ENCODE measurements at places on chromosomes 4 and X. TPM values are rescaled to one million over a fixed set of nuclear protein-coding genes. Genes with fewer than 3 reads are reported as not detected.

GRCh38 chrX:27008486-27008885 is 454.7 kb downstream of the PPP4R3C start:
- no peak for DNase-seq
- H3K4me3 ChIP-seq = no peak overlapping the region
- H3K4me1 ChIP-seq = no peaks in the 10 kb centered on the region
- H3K27me3 ChIP-seq = no peaks in the 10 kb centered on the region

DNA sequence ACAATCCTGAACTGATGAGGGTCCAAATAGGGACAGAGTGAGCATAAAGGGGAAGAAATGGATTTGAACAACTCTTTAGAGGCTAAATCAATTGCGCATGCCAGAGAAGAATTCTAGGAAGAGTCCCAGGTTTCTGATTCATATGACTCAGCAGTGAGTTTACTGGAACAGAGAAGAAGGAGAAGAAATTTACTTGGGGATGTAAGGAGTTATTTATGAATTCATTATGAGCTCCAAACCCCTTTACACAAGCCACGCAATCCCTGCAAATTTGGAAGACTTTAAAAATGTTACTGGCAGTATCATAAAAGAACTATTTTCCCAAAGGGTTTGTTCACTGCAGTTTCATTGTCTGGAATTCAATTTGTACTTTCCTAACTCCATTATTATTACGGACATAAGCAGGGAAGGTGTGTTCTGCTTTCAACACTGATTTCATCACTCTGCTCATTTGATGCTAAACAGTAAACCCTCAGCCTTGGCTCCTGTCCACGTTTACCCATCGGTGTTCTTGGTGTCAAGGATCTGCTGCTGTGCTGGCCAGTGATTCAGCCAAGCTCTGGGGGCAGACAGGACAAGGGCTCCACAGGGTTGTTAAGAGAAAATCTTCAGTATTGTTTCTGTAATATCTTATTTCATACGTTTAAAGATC is 273.7 kb downstream of the HNRNPD start:
- DNase-seq = no peak
- H3K4me1 ChIP-seq = no peaks in the 10 kb centered on the region
- no peak overlapping the region for H3K4me3 ChIP-seq
- H3K27me3 ChIP-seq = no peaks in the 10 kb centered on the region
- H3K27ac ChIP-seq = no peak overlapping the region

DNA sequence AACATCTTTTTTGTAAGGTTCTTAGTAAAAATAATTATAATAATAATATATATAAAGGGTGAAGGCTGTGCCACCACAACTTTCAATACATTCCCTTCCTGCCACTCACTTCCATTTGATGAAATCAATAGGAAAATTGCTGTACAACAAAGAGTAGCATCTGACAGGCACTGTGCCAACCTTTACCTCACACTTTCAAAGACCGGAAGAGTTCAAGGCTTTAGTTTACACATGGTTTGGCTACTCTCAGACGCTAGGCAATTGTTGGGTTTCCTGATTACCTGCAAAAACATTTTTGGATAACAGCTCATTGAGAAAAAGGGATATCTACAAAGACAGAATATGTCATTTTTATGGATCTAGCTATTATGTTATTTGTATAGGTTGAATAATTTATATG is 5.5 kb upstream of the ING2 start:
- H3K36me3 ChIP-seq = no peaks in the 10 kb centered on the region
- H3K27me3 ChIP-seq = no peaks in the 10 kb centered on the region
- DNase-seq = no peak
- no peak overlapping the region for H3K4me3 ChIP-seq
- H3K4me1 ChIP-seq = no peaks in the 10 kb centered on the region

Gene BEX4
- polyA plus RNA-seq = 92.5 TPM

DNA sequence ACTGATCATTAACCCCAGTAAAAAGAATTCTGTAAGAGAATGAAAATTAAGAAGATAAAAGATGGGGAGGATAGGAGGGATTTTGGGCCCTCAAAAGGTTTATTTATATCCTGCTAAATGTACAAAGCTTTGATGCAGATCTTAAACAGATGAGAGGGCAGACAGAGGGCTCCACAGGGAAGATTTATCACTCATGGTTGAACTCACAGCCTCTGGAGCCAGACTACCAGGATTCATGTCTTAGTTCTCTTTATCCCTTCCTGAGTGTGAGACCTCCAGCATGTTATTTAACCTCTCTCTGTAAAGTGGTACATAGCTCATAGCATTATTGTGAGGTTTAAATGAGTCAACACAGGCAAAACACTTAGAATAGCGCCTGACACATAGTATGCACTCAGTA is 74.4 kb downstream of the SOWAHB start:
- no peaks in the 10 kb centered on the region for H3K4me1 ChIP-seq
- H3K36me3 ChIP-seq = no peaks in the 10 kb centered on the region
- H3K27me3 ChIP-seq = no peaks in the 10 kb centered on the region
- H3K27ac ChIP-seq = no peak overlapping the region

Gene CRMP1
- polyA plus RNA-seq = 68.0 TPM

DNA sequence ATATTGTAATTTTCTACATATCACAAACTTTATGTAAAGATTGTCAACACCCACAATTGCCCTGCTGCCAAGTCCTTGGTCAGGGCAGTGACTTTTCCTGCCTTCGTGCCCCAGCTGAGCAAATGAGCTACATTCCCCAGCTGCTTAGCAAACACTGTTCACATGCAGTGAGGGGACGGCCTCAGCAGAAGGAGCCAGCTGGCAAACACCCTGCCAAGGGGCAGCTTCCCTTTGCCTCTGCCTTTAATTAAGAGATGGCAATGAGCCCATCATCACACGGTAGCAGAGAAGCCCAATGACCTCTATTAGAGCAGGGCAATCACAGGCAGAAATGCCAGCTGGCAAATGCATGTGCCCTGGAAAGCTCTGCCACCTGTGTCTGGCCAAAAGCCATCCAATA is 253.4 kb downstream of the EPHA5 start:
- H3K36me3 ChIP-seq = no peaks in the 10 kb centered on the region
- no peaks in the 10 kb centered on the region for H3K4me1 ChIP-seq
- no peak overlapping the region for H3K27ac ChIP-seq
- DNase-seq = no peak

GRCh38 chr4:104593019-104593418 is 98.3 kb upstream of the CXXC4 start:
- H3K27me3 ChIP-seq = no peaks in the 10 kb centered on the region
- H3K4me3 ChIP-seq = no peak overlapping the region
- DNase-seq = no peak
- peaks cover 5% of the 10 kb centered on the region for H3K4me1 ChIP-seq

DNA sequence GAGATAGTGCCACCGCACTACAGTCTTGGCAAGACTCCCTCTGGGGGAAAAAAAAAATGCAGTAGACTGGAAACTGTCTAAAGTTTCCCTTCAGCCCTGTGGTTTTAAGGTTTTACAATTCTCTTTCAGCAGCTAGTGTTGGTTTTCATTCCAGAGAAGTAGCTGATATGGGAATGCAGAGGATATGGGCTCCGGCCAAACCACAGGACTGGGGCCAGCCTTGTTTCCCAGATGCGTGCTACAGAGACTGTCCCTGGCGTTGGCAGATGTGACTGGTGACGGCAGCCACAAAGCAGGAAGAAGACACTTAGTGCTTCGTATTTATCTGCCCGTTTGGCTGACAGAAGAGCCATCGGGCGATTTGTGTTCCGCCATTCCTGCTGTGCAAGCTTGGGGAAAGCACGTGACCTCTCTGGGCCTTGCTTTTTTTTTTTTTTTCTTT is 43.2 kb downstream of the ZBTB49 start:
- no peak overlapping the region for H3K27ac ChIP-seq
- no peaks in the 10 kb centered on the region for H3K27me3 ChIP-seq
- no peak for DNase-seq
- H3K4me3 ChIP-seq = no peak overlapping the region
- H3K4me1 ChIP-seq = no peaks in the 10 kb centered on the region

GRCh38 chrX:34893741-34894140 is 48.9 kb upstream of the FAM47B start:
- no peak overlapping the region for H3K27ac ChIP-seq
- no peaks in the 10 kb centered on the region for H3K36me3 ChIP-seq
- H3K4me3 ChIP-seq = no peak overlapping the region
- no peaks in the 10 kb centered on the region for H3K27me3 ChIP-seq
- no peaks in the 10 kb centered on the region for H3K4me1 ChIP-seq

- no peak overlapping the region for H3K4me3 ChIP-seq
- no peaks in the 10 kb centered on the region for H3K4me1 ChIP-seq
- H3K27ac ChIP-seq = no peak overlapping the region
- DNase-seq = no peak
- no peaks in the 10 kb centered on the region for H3K27me3 ChIP-seq
Measured at GRCh38 chr4:180407275-180407885, 1835.8 kb upstream of the TENM3 start.

- H3K27me3 ChIP-seq = no peaks in the 10 kb centered on the region
- H3K36me3 ChIP-seq = no peaks in the 10 kb centered on the region
- H3K27ac ChIP-seq = no peak overlapping the region
- no peaks in the 10 kb centered on the region for H3K4me1 ChIP-seq
Measured at GRCh38 chr4:188218392-188218791, 79.2 kb downstream of the TRIML1 start.

DNA sequence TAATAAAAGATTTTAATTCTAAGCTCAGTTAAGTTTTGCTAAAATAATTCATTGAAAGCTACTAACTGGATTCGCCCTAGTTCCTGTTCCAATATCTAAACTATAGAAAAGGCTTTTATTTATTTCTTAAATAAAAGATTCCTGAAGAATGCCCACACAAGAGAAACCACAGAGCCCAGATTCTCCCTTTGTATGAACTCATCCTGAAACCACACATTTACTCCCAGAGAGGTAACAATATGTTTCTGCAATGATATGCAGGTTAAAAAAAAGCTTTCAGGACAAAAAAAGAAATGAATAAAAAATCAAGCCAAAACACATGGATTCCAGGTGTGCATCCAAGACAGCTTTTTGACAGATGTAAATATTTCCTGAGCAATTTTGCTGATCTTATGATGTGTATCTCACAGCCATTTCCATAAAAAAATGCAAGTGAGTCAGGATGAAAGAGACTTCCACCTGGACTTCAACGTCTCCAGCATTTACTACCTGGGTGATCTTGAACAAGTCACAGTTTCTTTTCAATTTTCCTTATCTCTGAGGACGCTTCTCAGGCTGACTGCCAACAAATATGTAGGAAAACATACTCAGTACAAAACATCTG is 234.4 kb upstream of the FAT1 start:
- DNase-seq = no peak
- no peaks in the 10 kb centered on the region for H3K4me1 ChIP-seq
- H3K4me3 ChIP-seq = no peak overlapping the region

DNA sequence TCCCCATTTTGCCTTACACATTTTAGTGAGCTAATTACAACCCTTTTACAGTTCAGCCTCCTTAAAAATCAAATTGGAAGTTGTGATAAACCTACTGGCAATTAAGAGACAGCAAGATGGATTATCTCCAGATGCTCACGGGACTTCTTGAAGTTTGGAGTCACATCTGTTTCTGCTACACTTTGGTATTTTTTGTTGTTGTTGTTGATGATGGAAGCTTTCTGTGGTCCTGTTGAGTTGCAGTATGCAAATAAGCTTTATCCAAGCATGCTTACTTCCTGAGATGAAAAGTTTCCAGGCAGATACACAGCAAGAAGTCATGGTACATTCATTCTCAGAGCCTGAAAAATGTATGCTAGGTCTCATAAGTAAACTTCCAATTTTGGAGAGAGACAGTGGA is 670.0 kb upstream of the AMOT start:
- H3K36me3 ChIP-seq = no peaks in the 10 kb centered on the region
- no peak overlapping the region for H3K27ac ChIP-seq
- no peaks in the 10 kb centered on the region for H3K4me1 ChIP-seq
- H3K4me3 ChIP-seq = no peak overlapping the region

Gene DCAF4L1
- polyA plus RNA-seq = 0.33 TPM

Gene SLC26A1
- polyA plus RNA-seq = 8.6 TPM

DNA sequence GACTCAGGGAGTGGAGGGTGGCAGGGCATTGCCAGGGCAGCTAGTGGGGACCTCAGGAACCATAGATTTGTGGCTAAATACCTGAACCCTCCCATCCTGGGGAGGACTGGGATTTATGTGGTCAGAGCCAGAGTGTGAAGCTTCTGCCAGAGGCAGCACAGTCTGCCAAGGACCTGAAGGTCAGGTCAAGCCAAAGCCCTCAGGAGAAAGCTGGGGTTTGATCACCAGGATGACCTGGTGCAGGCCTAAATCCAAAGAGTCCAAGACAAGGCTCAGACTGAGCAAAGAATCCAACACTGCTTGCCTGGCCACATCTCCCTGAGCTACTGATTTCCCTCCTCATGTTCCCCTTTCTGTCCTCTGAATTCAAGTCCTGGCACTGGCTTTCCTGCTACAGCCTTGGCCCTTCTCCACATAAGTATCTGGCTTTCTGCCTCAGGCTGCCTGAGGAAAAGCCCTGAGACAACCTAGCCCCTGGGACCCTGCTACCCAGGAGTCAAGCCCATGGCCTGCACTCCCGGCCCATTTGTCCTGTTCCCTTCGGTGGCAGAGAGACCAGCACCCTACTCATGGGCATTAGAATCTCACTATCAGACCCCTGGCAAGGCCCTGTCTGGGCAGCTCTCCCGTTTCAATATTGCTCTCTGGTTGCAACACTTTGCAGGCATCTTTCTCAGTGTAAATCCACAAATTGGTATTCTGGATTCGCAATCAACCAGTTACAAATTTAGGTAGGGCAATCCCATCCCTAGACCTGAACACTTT is 39.3 kb upstream of the SLC25A43 start:
- H3K27ac ChIP-seq = no peak overlapping the region
- H3K36me3 ChIP-seq = no peaks in the 10 kb centered on the region
- DNase-seq = no peak
- H3K4me3 ChIP-seq = no peak overlapping the region
- H3K4me1 ChIP-seq = no peaks in the 10 kb centered on the region

DNA sequence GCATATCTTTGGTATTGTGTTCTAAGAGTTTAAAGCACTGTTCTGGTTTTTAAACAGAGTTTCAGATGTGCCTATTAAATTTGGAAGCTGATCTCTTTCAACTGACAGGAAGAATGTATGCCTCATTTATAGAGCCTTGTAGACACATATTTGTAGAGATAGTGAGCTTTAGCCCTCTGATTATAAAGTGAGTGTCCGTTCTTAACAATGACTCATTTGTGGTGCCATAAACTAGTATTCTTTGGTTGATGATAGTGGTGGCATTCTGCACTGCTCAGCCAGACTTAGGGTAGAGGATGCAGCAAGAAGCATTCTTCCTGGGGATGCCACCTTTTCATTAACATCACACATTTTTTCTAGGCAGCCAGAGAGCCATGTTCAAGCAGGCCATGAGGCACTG is 121.7 kb downstream of the TLL1 start:
- H3K27ac ChIP-seq = no peak overlapping the region
- no peaks in the 10 kb centered on the region for H3K27me3 ChIP-seq
- no peaks in the 10 kb centered on the region for H3K36me3 ChIP-seq

- no peak overlapping the region for H3K4me3 ChIP-seq
- H3K36me3 ChIP-seq = no peaks in the 10 kb centered on the region
- H3K27me3 ChIP-seq = no peaks in the 10 kb centered on the region
Measured at GRCh38 chrX:17409566-17410290, 34.7 kb downstream of the NHS start.

- H3K27me3 ChIP-seq = no peaks in the 10 kb centered on the region
- H3K4me3 ChIP-seq = no peak overlapping the region
- H3K27ac ChIP-seq = no peak overlapping the region
- H3K36me3 ChIP-seq = no peaks in the 10 kb centered on the region
- H3K4me1 ChIP-seq = no peaks in the 10 kb centered on the region
- DNase-seq = no peak
Measured at GRCh38 chr4:156329779-156330178, 376.1 kb upstream of the CTSO start.

Gene CFAP99
- 1.5 TPM for polyA plus RNA-seq

Gene HAND2
- 0.20 TPM for polyA plus RNA-seq

Gene HSFX4
- 0.24 TPM for polyA plus RNA-seq

Measured in left lung (tissue), 14 donors.